Activated T-helper 17 cell treated with anti-CD3 and anti-CD28 coated beads, Interleukin-2, amount 50 U/mL, for 72 hours (primary cell): ENCODE measurements at places on chromosomes 7 and 10. TPM values are rescaled to one million over a fixed set of nuclear protein-coding genes. Genes with fewer than 3 reads are reported as not detected.

DNA sequence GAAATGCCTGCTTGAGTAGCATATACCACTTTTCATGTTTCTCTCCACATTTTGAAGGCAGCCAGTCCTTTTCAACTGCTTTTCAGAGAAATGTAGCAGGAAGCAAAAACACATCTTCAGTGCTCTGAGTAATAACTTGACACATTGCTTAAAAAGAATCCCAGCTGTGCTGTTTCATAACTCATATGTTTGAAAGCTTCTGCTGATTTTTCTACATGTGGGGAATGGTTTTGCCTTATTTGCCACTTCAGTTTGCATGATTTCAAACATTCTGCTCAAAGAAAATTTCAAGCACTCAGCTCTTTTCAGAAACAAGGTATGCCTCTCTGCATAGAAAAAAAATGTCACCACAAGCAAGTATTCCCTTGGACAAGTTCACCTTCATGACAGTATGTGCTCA lies 732.8 kb downstream of the POM121L12 start:
- ATAC-seq = no peak

DNA sequence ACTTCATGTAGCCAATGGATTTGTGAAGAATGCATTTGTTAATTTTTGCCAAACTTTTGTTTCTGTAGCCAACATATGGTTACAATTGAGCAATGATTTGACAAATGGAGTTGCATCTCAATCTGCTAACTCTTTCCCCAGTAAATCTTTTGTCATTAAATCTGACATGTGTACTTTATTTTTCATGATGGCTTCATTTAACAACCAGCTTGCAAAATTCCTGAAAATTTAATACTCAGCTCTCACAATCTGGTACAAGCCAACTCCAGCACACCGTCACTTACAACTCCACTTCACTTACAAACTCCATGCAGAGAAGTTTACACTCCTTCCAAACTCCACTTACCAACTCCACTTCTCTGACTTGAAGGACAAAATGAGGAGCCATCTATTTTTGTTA lies 26.5 kb upstream of the HIBADH start:
- ATAC-seq = no peak

- no peak for ATAC-seq
Observed at GRCh38 chr10:13414855-13415254, 66.8 kb upstream of the SEPHS1 start.

DNA sequence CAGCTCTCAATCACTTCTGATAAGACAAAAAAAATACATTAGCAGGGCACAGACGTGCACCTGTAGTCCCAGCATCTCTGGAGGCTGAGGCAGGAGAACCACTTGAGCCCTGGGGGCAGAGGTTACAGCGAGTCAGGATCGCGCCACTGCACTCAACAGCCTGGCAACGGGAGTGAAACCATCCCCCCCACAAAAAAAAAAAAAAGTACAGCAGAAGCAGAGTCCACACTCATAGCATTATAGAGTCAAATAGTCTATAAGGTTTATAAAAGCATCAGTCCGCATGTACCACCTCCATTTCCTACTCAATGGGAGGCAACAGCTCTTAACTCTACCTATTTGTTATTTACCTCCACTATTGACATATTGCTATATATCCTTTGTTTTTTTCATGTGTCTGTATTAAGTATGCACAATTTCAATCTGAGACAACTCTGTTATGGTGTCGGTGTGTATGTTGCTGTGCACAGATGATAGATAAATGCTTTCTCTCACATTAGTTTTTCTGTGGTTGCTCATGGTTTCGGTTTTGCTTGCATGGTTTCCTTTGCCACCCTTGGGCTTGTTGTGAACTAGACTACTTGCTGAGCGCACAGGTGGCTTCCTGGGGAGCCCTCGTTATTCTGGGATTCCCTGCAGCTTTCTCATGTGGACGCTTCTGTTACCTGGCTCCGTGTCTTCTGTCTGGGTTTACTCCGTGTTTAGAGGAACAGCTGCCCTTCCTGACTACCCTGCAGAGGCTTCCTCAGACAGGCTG lies 40.4 kb downstream of the PROSER2 start:
- peak; percentile 98 for ATAC-seq

- no peak for ATAC-seq
Observed at GRCh38 chr7:90701021-90701420, 104.9 kb downstream of the CDK14 start.

- ATAC-seq = no peak
Observed at GRCh38 chr10:53579773-53580172, 807.2 kb upstream of the MBL2 start.

GRCh38 chr10:127971963-127972615 lies 65.2 kb downstream of the PTPRE start:
- no peak for ATAC-seq

- peak; percentile 28 for ATAC-seq
Observed at GRCh38 chr10:58064714-58065528, 202.8 kb downstream of the IPMK start.

GRCh38 chr10:52442576-52442975 lies 128.5 kb downstream of the DKK1 start:
- ATAC-seq = no peak

DNA sequence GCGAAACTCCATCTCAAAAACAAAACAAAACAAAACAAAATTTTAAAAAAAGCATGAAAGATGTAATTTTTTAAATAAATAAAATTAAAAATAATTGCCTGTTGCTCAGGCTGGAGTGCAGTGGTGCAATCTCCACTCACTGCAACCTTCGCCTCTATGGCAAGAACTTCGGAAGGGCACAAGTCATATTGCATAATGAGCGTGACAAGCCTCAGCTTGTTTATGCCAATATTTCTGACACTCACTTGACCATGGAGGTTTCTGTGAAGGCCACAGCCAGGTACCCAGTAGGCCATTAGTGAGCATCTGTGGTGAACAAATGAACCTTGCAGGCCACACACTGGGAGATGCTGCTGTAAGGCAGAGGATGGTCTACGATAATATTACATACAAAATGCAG lies 106.1 kb upstream of the KMT2C start:
- ATAC-seq = no peak

GRCh38 chr10:63554657-63555056 lies 33.5 kb downstream of the REEP3 start:
- ATAC-seq = peak; percentile 87

DNA sequence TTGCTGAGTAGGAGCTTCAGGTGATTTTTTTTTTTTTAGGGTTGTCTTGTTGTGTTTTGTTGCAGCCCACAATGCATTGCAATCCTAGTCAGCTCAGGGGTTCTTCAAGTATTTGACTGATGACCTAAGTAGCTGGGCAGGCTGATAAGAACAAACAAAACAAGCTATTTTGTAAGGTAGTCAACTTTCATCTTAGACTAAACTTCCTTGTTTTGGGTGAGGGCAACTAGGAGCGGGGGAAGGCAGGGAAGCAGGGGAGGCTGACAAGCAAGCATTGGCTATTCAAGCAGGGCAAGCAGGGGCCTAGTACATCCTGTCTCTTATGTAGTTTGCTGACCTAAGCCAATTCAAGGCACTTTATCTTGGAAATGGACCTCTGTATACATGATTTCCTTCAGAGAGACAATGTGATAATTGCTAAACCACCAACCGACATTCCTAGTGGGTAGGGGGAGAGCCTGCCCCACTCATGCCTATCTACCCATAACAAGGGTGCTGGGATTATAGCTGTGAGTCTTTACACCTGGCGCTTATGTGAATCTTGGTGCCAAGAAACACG lies 163.3 kb upstream of the PRKCQ start:
- no peak for ATAC-seq

- ATAC-seq = peak; percentile 68
Observed at GRCh38 chr10:110168601-110169481, 38.6 kb upstream of the MXI1 start.

- ATAC-seq = no peak
Observed at GRCh38 chr7:90869335-90869734, 273.2 kb downstream of the CDK14 start.

DNA sequence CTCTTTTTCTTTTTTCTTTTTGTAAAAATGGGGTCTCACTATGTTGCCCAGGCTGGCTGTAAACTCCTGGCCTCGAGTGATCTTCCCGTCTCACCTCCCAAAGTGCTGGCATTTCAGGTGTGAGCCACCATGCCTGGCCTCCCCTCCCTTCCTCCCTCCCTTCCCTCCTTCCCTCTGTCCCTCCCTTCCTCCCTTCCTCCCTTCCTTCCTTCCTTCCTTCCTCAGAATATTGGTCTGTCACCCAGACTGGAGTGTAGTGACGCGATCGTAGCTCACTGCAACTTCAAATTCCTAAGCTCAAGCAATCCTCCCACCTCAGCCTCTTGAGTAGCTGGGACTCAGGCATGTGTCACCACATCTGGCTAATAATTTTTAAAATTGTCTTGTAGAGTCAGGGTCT lies 8.4 kb downstream of the AGAP3 start:
- ATAC-seq = no peak

- ATAC-seq = no peak
Observed at GRCh38 chr10:82091413-82091812, 216.4 kb downstream of the NRG3 start.

DNA sequence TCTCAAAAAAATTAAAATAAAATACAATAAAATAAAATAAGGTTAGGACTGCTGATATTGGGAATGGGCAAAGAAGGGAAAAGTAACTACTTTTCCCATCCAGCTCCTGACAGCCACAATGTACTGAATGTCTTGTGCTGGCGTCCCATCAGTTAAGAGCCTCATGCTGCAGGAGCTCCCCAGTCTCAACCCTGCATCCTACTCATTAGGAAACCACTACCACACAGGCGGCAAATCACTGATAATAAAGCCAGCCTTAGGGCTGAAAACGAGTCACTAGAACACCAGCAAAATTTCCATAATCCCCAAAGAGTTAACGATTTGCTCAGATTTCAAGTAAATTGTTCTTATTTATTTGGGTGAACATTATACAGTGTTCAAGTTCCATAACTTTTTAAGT lies 4.3 kb downstream of the YWHAG start:
- ATAC-seq = no peak

DNA sequence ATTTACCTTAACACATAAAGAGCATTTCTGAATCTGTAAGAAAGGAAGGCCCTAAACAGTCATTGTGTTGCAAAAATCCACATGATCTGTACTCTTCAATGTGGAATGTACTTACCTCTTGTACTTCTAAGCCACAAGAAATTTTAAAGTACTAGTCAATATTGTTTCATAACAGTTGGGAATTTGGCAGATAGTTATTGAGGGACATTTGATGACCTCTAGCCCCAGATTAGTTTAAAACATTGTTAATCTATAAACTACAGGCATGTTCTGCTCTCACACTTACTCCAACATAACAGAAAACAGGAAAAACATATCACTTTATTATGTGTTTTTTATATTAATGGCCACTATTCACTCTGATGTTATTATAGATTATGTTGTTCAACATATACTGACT lies 985.7 kb upstream of the LRRTM3 start:
- no peak for ATAC-seq

DNA sequence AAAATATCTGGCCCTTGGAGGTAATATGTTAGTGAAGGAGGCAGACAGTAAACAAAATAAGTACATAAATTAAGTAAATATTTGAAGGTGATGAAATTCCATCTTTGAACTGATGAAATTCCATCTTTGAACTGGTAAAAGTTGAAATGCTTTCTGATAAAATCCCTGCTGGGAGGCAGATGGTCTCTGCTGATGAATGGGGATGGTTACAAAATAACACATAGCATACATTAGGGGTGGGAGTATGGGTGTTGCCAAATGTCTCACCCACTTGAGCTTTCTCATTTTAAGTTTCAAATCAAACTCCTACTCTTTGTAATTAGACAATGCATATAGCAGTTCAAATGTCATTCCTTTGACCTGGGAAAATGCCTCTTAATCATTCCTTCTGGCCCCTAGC lies 77.5 kb upstream of the SORCS3 start:
- ATAC-seq = no peak

DNA sequence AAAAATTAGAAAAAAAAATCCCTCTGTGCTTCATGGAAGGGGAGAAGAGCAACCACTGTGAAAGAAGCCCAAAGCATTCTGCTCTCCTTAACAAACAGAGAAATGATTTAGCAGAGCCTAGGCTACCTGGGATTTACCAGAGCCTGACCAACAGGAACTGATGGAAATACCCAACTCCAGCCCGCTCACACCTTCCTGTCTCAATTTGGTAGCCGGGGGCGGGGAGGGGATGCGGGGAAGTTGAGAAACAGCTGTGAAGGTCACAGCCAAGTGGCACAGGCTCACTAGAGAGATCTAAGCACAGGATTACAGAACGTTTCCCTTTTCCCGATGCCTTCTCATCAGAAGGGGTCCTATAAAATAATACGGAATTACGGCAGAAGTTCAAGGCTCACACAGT lies 17.6 kb downstream of the RSU1 start:
- ATAC-seq = peak; percentile 94

DNA sequence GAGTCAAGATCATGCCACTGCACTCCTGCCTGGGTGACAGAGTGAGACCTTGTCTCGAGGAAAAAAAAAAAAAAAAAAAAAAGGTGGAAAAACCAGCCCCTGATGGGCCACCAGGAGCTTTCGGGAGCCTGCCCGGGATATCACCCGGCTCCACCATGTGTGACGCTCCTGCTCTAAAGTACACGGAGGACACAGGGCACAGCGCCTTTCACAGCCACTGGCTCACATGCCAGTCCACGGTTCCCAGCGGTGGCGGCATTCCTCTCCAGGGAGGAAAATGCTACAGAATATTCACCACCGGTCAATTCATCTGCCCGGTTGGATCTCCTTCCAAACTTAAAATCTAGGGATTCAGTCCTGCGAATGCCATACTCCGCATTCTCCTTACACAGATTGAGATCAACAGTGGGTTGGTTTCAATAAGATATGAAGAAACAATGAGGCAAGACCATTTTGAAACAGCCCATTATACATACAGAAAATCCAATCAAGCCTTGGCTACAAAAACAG lies 81.2 kb downstream of the CTBP2 start:
- ATAC-seq = no peak

- ATAC-seq = no peak
Observed at GRCh38 chr10:93392121-93392520, 90.0 kb downstream of the MYOF start.

GRCh38 chr7:90768301-90768700 lies 172.2 kb downstream of the CDK14 start:
- no peak for ATAC-seq

GRCh38 chr10:23630376-23630775 lies 191.5 kb downstream of the OTUD1 start:
- no peak for ATAC-seq

- ATAC-seq = no peak
Observed at GRCh38 chr10:103889121-103889720, 28.8 kb downstream of the STN1 start.

GRCh38 chr7:10723832-10724231 lies 249.8 kb upstream of the PHF14 start:
- no peak for ATAC-seq

ZC3HAV1L gene
- total RNA-seq = 23.6 TPM

AGFG2 gene
- total RNA-seq = 50.7 TPM

CDK1 gene
- 110 TPM for total RNA-seq

SPDYE5 gene
- not detected for total RNA-seq

ZNF425 gene
- 0.39 TPM for total RNA-seq

IQUB gene
- not detected for total RNA-seq

PKD2L1 gene
- total RNA-seq = 0.30 TPM

SPDYE11 gene
- not detected for total RNA-seq

MBLAC1 gene
- 4.2 TPM for total RNA-seq

PDE6C gene
- not detected for total RNA-seq

EFCAB10 gene
- total RNA-seq = not detected

BMPR1A gene
- 14.4 TPM for total RNA-seq

PHKG1 gene
- total RNA-seq = 3.0 TPM
